Naive B cell (primary cell): ENCODE measurements at places on chromosomes 12 and 14. TPM values are rescaled to one million over a fixed set of nuclear protein-coding genes. Genes with fewer than 3 reads are reported as not detected.

VRTN gene
- polyA plus RNA-seq: not detected

GPR84 gene
- polyA plus RNA-seq: not detected

DPY19L2 gene
- not detected for polyA plus RNA-seq

INSM2 gene
- not detected for polyA plus RNA-seq

SOAT2 gene
- polyA plus RNA-seq: not detected

MYL2 gene
- polyA plus RNA-seq: not detected

CCT2 gene
- polyA plus RNA-seq: 180 TPM

KLHL33 gene
- polyA plus RNA-seq: 0.49 TPM

NRL gene
- polyA plus RNA-seq: 8.9 TPM

CKAP4 gene
- polyA plus RNA-seq: 6.8 TPM

ISCA2 gene
- 73.1 TPM for polyA plus RNA-seq

FGF23 gene
- not detected for polyA plus RNA-seq

DIO2 gene
- not detected for polyA plus RNA-seq

SDS gene
- polyA plus RNA-seq: not detected

TMEM52B gene
- not detected for polyA plus RNA-seq

EDDM3A gene
- polyA plus RNA-seq: not detected

C12orf76 gene
- 15.5 TPM for polyA plus RNA-seq

METTL1 gene
- 10.6 TPM for polyA plus RNA-seq

AGAP2 gene
- polyA plus RNA-seq: 4.0 TPM

HEBP1 gene
- 37.3 TPM for polyA plus RNA-seq

AMHR2 gene
- polyA plus RNA-seq: not detected

SDSL gene
- polyA plus RNA-seq: not detected

ERBB3 gene
- polyA plus RNA-seq: not detected

PYGL gene
- 0.32 TPM for polyA plus RNA-seq

FBXO21 gene
- polyA plus RNA-seq: 46.7 TPM

LTB4R2 gene
- polyA plus RNA-seq: 0.61 TPM

NANOG gene
- not detected for polyA plus RNA-seq

DDHD1 gene
- polyA plus RNA-seq: 8.9 TPM

HVCN1 gene
- polyA plus RNA-seq: 813 TPM

KIF21A gene
- polyA plus RNA-seq: not detected

PTGER2 gene
- polyA plus RNA-seq: 0.23 TPM

NR4A1 gene
- polyA plus RNA-seq: 16.8 TPM

CIT gene
- polyA plus RNA-seq: 0.34 TPM

INHBE gene
- polyA plus RNA-seq: not detected

ADAM20 gene
- polyA plus RNA-seq: not detected

PEX5 gene
- polyA plus RNA-seq: 12.5 TPM

PRPF39 gene
- 9.2 TPM for polyA plus RNA-seq

SYNE3 gene
- 9.4 TPM for polyA plus RNA-seq

DNAJC22 gene
- not detected for polyA plus RNA-seq

KRT3 gene
- not detected for polyA plus RNA-seq

GYS2 gene
- not detected for polyA plus RNA-seq

SIX4 gene
- not detected for polyA plus RNA-seq

PRH2 gene
- polyA plus RNA-seq: not detected

CRIP2 gene
- polyA plus RNA-seq: 2.0 TPM

DAZAP2 gene
- 1,538 TPM for polyA plus RNA-seq

SLC25A47 gene
- not detected for polyA plus RNA-seq

TAS2R19 gene
- not detected for polyA plus RNA-seq

IRAK3 gene
- 5.2 TPM for polyA plus RNA-seq

KRT82 gene
- polyA plus RNA-seq: not detected

MDGA2 gene
- not detected for polyA plus RNA-seq

METAP2 gene
- 33.3 TPM for polyA plus RNA-seq

FAM90A1 gene
- not detected for polyA plus RNA-seq

SOS2 gene
- 27.9 TPM for polyA plus RNA-seq
